ENCODE measurements at places on chromosomes 11 and 22. TPM values are rescaled to one million over a fixed set of nuclear protein-coding genes. Genes with fewer than 3 reads are reported as not detected.

DNA sequence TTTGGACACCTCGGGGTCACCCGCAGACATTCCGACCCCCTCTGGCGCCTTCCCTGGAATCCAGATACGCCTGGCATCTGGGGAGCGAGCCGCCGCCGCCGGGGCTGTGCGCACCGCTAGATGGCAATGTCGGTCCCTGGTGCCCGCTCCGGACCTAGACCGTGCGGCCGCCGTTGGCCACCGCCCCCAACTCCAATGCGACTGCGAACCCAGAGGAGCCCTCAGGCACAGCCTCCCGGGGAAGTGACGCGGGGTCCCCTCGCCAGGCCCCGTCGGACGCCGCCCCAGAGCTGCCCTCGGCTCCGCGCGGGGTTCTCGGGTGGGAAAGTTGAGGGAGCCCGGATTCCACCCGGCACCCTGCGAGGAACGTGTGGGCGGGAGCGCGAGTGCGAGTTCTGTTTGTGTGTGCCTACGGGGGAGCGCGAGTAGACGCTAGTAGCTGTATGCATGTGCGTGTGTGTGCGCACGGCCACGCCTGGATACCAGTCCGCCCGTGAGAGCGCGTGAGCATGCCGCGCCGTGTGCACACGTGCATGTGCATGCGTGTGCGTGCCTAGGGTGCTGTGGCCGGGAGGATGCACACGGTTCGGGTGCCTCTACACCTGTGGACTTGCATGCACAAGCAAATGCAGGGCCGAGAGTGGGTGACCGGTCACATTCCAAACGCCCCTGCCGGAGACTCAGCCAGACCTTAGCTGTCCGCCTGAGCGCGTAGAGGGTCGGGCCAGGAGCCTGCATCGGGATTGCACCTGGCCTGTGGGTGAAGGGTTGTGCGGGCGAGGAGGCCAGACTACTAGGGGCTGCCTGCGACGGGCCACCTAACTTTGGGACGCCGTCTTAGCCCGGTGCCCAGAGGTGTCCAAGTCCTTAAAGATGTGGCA is 1.9 kb downstream of the CHRM4 start:
- DNase-seq: peak; percentile 73

DNA sequence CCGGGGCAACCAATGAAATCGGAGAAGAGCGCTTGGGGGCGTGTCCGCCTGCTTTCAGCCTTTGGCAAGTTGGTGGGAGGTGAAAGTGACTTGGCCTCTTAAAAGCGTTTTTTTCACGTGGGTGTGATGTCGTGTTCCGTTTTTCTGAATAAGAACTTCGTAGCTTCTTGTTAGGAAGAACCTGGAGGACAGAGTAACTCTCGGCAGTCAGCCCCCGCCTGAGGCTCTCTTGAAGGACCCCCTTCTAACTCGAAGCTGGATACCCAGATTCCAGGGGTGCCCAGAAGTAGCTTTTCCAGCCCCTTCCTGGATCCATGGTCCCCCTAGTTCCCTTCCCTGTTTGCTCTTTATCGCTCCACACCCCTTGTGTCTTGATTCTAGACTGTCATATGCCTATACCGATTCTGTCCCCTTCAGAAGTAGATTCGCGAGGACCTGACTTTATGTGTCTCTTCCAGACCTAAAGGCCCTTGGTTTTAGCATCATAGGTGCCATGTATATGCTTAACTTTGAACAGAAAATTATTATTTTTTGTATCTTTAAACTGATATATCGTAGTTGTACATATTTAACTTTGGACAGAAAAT is 915 bp upstream of the OSBP start:
- DNase-seq: no peak

DNA sequence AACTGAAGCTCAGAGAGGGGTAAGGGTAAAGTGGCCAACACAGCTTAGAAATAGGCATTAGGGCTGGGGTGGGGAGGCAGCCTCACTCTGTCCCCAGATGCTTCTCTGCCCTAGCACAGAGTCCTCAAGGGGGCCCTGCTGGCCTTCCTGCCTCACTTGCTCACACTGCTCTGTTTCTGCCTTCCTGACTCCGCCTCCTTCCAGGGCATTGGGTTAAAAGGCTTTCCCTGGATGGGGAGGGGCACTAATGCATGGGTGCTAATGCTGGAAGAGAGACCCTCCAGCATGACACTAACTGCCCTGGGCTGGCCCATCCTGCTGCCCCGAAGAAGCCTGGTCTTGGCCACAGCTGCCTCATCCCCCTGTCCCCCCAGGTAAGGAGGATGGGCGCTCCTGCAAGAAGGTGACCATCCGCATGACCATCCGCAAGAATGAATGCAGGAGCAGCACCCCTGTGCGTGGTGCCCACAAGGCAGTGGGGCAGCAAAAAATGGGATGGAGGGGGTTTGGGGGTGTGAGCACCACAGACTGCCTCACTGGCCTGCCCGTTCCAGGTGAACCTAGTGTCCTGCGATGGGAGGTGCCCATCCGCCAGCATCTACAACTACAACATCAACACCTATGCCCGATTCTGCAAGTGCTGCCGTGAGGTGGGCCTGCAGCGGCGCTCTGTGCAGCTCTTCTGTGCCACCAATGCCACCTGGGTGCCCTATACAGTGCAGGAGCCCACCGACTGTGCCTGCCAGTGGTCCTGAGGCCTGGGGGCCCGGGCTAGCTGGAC is 74.0 kb upstream of the MYOD1 start:
- no peak for DNase-seq

The EXPH5 gene
- 0.75 TPM for polyA plus RNA-seq

DNA sequence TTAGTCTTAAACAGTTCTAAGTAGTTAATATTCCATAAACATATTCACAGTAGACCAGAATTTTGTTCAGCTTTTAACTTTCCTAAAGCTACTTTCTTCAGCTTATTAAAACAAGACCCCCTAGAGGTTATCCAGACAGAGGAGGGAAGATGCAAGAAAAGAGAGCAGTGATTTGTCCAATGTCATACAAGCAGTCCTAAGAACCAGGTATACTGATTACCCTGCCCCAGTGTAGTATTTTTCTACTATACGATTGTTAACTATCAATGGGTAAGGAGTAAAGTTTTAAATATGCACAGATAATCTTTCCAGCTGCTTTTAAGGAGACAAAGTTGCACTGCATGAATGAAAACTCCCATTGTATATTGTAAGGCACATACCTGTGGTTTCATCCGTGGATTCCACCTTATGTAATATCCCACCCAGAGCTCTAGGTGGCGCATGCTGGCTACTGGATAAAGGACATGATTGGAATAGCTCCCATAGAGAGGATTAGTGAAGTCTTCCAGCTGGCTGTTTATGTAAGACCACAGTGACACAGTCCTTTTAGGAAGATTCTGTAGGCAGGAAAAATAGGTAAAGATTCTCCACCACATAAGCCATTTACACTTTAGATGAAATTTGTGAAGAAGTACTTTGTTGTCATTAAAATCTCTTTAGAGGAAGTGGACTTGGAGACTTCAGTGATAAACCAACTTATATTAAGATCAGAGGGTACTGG is 45.6 kb downstream of the CEP57 start:
- peak; percentile 64 for DNase-seq

The SCN3B gene
- polyA plus RNA-seq: 0.15 TPM

DNA sequence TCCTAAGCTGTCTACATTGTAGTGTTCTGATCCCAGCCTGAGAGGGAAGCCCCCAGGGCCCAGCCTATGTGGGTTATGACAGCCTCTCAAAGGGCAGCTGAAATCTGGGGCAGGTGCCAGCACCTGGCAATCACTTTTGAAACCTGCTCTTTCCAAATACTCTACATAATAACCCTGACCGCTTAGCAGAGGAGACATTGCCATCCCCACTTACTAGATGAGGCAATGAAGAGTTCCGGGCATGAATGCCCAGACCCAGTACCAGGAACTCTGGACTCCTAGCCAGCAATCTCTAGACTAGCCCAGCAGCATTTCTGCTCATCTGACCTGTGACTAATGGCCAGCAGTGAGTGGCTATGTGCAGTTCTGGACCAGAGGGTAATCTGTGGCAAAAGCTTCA is 412.4 kb upstream of the CADM1 start:
- DNase-seq: no peak

DNA sequence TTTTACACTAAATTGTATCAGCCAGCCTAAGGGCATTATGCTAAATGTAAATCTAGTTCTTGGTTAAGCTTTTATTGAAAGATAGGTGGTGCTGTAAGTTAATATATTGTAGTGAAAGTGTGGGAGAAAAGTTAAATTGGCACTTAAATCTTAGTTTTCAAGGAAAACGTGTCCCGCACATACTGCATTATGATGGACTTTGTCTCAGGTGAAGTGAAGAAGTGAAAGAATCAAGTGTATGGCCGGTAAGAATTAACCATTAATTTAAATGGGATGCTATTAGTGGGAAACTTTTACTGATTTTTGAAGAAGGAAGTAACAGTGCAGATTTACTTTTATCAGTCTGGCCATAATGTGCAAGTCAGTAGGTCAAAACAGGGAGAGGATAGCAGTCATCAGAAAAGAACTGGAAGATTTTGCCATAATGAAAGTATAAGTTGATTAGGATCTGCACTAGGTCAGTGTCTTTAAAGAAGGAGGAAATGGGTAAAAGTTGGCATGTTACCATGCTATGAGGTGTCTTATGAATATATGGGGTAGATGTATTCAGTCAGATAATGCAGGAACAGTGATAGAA is 81.6 kb downstream of the PDHX start:
- DNase-seq: no peak

DNA sequence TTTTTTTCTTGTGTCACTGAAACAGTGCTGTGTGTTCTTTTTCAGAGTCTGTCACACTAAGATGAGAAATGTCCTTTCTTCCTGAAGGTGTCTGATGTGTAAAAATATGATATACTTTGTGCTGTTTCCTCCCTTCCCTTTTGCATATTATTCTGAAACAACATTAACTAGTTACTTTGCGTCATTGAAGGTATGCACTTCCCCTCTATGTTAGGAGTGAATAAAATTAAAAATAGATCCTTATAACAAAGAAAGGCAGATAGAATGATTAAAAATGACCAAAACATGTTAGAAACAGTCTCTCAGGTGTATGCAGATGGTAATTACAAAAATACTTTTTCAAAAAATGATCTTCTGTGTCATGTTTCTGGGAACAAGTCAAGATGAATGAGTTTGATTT is 1.6 kb upstream of the RAB30 start:
- no peak for DNase-seq

GRCh38 chr22:19149047-19149883 is 827 bp downstream of the GSC2 start:
- peak; percentile 47 for DNase-seq
